Common myeloid progenitor, CD34-positive (primary cell): ENCODE measurements at places on chromosomes 7 and 10.

- no peak for DNase-seq
Observed at GRCh38 chr10:133083422-133084100, 4.2 kb upstream of the ADGRA1 start.

DNA sequence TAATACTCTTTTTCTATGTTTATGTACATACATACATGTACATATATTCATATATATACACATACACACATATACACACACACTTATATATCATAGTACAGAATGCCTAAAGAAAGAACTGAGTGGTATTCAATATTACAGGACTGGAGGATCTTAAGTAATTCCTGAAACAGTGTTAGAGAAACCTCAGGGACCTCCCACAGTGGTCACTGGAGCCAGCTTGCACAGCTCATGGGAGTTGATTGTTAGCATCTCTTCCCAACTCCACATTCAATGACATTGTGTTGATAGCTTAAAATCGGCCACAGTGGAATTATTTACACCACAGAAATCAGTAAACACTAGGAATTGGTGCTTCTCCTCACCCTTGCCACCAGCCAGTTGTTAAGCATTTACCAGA lies 6.0 kb downstream of the LRRC17 start:
- no peak for DNase-seq

- DNase-seq = no peak
Observed at GRCh38 chr7:100823140-100823525, 4.2 kb downstream of the EPHB4 start.

GRCh38 chr10:73915206-73915851 lies 4.4 kb downstream of the PLAU start:
- DNase-seq = no peak

DNA sequence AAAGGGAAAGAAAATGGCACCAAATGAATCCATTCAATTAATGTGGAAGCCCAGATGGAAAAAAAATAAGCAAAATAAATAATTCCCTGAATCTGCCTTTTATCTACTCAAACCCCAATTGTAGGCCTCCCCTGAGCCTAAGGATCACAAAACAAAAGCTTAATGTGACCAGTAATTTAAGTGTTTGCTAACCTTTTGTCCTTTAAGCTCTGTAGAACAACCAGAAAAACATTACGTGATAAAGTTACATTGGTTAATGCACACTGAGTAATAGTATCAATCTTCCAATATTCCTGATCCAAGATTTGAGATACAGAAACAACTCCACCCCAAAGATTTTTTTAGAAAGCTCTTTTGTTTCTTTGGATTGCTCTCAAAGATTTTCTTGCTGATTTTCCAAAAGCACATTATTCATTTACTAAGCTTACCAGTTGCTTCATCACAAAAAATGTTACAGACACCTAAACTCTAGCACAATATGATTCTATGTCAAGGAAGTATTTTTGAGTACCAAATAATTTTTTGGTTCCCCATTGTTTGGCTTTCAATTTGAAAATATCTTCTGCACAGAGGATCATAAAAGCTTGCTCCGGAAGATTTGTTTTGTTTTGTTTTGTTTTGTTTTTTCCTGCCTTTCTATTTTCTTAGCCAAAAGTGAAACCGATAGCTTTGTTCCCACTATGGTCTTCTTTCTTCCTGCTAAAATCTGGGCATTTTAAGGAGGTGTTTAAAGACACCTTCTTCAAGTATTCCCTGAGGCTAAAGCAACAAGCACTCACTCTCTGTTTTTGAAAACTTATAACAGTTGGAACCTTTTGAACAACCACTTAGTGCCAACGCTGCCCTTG lies 54.2 kb downstream of the TRIL start:
- DNase-seq = no peak

- DNase-seq = peak; percentile 8
Observed at GRCh38 chr7:85630904-85631600, 444.2 kb upstream of the SEMA3D start.

GRCh38 chr7:149304006-149304405 lies 42.0 kb downstream of the ZNF783 start:
- DNase-seq = no peak

DNA sequence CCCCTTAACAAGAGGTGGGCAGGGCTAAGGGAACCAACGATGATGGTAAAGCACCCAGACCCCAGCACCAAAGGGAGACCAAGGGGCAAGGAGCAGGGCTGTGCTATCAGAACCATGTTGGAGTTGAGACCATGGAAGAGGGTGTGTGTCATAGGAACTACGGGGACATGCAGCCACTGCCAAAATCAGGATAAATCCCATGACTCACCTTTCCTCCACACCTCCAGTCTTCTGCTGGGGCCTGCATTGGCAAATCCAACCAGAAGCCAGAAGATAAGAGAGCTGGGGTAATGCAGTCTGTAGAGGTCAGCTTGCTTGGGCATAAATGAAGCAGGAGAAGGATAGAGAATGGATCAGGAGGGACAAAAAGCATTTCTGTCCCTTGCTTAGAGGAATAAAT lies 42.7 kb upstream of the SMARCD3 start:
- DNase-seq = no peak

- DNase-seq = no peak
Observed at GRCh38 chr7:80900583-80901576, 18.0 kb downstream of the SEMA3C start.
